ENCODE measurements at places on chromosomes 16 and 17.
A peak's percentile ranks its signal among the peaks of the same experiment; 100 is the strongest.

DNA sequence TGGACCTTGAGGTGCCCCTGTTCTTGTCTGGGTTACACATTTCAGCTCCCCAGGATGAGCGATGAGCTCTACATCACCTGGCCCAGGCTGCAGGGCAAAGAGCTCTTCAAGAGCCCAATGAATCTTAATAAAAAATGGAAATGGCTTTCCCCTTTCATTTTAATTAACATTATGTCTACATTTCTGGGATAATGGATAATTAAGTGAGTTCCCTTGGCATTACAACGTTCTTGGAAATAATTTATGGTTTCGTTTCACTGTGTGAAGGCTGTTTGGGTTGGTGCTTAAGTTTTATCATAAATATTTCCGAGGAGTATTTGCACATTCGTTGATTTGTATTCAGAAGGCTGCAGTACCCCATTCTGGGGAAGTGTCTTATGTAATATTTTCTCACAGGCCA lies 678.3 kb upstream of the EEF2KMT start:
- DNase-seq, result no peak

DNA sequence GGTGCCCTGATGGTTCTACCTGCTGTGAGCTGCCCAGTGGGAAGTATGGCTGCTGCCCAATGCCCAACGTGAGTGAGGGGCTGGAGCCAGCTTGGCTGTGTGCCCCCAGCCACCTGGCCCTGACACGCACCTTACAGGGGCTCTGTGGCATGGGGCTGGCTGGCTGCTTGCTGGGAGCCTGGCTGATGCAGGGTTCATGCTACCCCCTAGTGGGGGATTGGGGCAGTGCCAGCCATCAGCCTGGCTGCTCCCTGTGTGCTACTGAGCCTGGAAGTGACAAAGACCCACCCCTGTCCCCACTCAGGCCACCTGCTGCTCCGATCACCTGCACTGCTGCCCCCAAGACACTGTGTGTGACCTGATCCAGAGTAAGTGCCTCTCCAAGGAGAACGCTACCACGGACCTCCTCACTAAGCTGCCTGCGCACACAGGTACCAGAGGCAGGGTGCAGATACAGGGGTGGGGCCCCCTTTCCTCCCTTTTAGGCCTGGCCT lies 5.7 kb downstream of the GRN start:
- no peak for DNase-seq

GRCh38 chr17:75552425-75553294 lies 27.2 kb downstream of the LLGL2 start:
- no peak for DNase-seq

GRCh38 chr16:78679546-78679945 lies 580.1 kb downstream of the WWOX start:
- DNase-seq, result no peak

- DNase-seq, result peak; percentile 23
Measured at GRCh38 chr17:30290696-30291542, 825 bp downstream of the BLMH start.

GRCh38 chr17:82346342-82347300 lies 12.4 kb upstream of the TEX19 start:
- DNase-seq, result no peak

DNA sequence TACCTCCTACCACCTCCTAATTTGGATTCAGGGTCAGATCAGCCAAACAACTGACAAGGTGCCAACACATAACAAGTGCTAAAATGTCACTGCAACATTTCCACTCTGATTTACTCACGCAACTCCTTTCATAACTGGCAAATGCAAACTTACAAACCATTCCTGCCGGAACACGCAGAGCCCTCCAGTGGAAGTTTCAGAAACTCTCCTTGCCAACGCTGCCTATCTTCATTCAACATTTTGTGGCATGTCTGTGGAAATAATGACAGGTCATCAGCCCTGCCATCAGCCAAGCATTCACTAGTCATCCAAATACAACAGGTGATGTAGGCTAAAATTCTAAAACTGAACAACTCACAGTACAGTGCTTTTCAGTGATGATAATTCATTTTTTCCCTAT lies 37.7 kb upstream of the OR3A1 start:
- no peak for DNase-seq
